ENCODE measurements at places on chromosomes 1 and 21.

DNA sequence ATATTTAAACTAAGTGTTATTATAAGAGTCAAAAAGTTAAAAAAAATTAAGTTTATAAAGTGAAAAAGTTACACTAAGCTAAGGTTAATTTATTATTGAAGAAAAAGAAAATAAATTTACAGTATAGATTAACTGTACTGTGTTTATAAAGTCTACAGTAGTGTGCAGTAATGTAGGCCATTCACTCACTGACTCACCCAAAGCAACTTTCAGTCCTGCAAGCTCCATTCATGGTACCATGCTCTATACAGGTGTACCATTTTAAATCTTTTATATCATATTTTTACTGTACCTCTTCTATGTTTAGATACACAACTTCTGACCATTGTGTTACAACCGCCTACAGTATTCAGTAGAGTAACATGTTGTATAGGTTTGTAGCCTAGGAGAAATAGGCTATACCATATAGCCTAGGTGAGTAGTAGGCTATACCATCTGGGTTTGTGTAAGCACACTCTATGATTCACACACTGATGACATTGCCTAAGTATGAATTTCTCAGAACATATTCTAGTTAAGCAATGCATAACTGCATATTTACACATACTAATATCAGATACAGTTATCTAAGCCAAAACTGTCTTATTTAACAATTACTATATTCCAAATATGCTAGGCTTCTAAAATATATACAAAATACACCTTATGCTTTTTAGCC, 80.6 kb upstream of the GFI1 start:
- DNase-seq: no peak

GRCh38 chr1:155077758-155078445, 735 bp upstream of the EFNA3 start:
- no peak for DNase-seq

DNA sequence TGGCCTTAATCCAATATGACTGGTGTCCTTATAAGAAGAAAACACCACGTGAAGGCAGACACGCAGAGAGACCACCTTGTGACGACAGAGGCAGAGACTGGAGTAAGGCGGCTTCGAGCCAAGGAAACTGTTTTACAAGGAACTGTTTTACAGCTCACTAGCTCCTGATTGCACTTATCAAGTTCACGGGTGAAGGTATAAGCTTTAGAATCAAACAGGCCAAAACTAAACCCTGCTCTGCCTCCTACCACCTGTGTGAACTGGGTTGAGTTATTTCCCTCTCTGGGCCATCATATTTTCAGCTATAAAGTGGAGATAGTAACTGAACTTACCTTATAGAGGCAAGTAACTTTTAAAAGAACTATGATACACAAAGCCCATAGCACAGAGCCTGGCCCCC, 166.9 kb upstream of the NFIA start:
- DNase-seq: no peak

GRCh38 chr1:176479971-176480370, 17.0 kb downstream of the PAPPA2 start:
- no peak for DNase-seq

GRCh38 chr1:186306533-186306932, 68.5 kb downstream of the TPR start:
- no peak for DNase-seq

DNA sequence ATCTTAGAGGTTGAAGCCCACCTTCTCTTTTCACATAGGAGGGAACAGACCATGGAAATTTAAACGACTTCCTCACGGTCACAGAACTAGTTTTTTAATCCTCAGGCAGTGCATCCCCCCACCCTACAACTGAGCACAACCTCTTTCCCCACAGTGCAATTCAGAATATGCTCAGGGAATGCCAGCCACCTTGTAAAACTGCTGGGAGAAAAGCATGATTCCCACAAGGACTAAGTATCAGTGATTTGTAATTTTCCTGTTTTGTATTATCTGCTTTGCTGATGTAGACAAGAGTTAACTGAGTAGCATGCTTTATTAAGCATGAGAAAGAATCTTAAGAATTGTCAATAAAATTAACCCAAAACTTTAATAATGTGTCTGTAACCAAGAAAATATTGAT, 23.8 kb downstream of the TMEM50A start:
- DNase-seq: no peak

GRCh38 chr1:221217029-221217428, 337.8 kb downstream of the HLX start:
- no peak for DNase-seq
